ENCODE measurements at places on chromosomes 12 and 14.

DNA sequence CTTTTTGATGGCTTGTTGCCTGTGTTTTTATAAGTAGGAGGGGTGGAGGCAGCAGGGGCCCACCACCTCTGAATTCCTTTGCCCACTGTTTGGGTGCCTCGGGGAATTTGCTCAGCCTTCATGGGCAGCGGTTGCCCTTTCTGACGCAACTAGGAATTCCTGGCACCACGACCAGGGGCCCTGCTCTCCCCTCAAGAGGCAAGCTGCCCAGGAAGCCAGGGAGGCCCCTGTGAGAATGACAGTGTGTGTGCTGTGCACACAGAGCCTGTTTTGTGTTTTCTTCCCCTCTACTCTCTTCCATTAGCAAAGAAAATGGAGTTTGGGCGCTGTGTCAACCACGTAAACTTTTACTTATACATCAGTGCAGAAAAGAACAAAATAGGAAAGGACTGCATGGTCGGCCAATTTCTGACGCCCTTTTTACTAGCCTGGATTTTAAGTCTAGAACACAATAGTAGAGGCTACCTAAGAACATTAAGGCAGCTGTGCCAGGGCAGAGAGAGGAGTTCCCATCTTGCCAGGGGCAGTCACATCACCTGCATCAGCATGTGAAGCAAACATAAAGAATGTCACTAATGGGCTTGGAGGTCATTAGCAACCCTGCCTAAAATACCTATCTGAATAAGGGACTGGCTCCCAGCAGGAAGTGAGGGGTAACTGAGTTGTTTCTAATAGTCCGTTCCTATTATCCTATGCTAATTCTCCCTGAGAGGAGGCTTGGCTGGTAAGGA, 17.9 kb upstream of the PTGR2 start:
- no peak for DNase-seq

GRCh38 chr14:29838752-29839151, 88.9 kb downstream of the PRKD1 start:
- no peak for DNase-seq

DNA sequence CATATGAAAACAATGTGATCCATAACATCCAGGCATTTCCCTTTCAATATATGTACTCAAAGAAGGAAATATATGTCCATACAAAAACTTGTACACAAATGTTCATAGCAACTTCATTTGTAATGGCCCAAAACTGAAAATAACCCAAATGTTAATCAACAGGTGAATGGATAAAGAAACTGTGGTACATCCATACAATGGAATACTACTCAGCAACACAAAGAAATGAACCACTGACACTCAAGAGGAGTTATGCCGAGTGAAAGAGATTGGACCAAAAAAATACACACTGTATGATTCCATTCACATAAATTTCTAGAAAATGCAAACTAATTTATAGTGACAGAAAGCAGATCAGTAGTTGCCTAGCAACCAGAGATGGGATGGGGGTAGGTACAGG, 30.3 kb upstream of the GXYLT1 start:
- DNase-seq: no peak

DNA sequence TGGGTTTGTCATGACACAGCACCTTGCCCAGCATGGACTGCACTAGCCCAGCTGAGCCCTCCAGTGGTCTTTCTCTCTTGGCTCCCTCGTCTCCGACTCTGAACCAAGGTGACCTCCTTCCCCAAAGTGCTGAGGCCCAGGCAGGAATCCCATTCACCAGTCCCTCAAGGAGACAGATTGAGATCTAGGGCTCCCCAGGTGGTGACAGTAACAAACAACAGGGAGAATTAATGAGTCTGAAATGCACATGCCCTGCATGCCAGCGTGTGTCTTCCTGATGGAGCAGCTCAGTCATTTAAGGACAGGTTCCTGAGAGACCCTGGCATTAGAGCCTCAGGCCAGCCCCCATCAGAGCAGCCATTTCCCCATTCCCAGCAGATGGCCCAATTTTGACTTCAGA, 51.4 kb upstream of the OAS1 start:
- DNase-seq: no peak

GRCh38 chr14:40757376-40757950, 849.2 kb upstream of the LRFN5 start:
- DNase-seq: no peak

DNA sequence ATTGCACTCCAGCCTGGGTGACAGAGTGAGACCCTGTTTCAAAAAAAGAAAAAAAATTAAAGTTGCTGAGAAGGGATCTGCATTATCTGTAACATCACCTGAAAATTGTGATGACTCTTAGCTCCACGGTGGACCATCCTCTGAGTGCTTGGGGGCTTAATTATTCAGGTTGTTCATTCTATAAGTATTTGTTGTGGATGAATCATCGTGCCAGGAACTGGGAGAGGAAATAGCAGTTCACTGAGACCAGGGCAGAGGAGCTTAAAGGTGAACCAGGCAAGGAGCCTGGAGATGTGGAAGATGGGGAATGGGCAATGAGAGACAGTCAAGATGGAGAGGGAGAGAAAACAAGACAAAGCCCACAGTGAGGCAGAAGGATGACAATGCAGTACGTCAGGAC, 25.5 kb upstream of the GSC start:
- DNase-seq: no peak

- no peak for DNase-seq
Observed at GRCh38 chr14:73764406-73765280, 50.5 kb upstream of the PNMA1 start.

DNA sequence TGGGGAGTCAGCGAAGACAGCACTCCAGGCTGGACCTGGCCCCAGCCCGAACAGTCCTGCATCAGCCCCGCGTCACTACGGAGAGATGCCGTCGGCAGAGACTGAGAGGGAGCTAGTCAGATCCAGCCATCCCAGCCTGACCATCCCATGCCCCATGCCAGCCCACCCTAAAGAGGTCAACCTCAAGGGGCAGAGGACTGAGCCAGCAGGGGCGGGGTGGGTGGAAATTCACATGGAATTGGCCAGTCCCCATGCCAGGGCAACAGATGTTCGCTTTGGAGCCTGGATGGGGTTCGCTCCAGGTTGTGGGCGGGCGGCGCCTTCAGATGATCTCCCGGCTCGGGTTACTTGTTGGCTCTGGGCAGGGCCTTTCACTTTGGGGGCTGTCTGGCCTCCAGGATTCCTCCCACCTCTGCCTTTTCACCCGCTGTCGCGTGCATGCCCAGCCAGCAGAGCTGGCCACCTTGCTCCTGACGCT, 154.3 kb downstream of the TSPAN9 start:
- DNase-seq: no peak

DNA sequence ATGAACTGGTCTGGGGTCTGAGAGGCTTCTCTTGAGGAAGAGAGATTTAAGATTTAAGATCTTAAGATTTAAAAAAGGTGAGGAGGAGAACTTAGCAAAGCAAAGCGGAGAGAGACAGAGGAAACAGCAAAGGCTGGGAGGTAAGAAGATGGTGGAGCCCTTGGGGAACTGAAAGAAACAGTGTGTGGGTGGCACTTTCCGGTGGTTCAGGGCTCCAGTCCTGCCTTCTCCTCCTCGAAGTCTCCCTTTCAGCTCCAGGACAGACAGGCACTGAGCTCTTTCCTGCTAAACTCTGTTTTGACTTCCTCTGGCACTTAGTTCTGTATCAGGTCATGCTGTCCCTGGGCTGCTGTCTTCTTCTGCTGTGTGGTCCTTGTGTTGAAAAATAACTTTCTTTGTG, 298.7 kb upstream of the SRRM4 start:
- no peak for DNase-seq
